Daoy (cell line): ENCODE measurements at places on chromosomes 7 and 10.

- peak; percentile 77 for DNase-seq
These were observed 73.5 kb downstream of the SAMD9 start for GRCh38 chr7:93044147-93044810.

DNA sequence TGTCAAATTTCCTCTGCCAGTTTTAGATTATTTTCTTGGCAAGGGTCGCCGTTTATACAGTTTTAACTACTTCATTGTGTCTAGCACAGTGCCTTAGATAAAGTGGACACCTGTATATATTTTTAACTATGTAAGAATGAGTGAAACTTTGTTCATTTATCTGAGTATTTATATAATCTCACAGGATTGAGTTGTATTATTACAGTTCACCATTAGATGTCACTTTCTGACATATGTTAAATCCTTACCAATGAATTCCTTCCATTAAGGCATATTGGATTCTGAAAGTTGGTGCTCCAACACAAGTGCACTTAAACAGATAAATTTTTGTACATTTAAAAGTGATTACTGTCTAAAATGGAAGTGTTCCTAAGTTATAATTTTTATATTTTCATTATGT is 43.0 kb downstream of the ZMYND11 start:
- no peak for DNase-seq

DNA sequence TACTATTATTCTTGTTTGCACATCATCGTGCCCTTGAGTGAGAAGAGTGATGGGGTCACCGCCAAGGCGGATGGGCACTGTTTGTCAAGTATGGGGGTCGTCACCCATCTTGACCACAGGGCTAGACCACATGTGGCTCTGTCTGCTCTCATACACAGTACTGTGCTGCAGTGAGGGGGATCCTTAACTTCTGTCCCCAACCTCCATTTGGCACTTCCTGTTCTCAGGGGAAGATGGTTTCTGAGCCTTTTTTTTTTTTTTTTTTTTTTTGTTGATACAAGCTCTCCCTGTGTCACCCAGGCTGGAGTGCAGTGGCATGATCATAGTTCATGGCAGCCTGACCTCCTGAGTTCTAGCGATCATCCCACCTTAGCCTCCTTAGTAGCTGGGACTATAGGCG is 13.6 kb downstream of the WBP1L start:
- DNase-seq: no peak

DNA sequence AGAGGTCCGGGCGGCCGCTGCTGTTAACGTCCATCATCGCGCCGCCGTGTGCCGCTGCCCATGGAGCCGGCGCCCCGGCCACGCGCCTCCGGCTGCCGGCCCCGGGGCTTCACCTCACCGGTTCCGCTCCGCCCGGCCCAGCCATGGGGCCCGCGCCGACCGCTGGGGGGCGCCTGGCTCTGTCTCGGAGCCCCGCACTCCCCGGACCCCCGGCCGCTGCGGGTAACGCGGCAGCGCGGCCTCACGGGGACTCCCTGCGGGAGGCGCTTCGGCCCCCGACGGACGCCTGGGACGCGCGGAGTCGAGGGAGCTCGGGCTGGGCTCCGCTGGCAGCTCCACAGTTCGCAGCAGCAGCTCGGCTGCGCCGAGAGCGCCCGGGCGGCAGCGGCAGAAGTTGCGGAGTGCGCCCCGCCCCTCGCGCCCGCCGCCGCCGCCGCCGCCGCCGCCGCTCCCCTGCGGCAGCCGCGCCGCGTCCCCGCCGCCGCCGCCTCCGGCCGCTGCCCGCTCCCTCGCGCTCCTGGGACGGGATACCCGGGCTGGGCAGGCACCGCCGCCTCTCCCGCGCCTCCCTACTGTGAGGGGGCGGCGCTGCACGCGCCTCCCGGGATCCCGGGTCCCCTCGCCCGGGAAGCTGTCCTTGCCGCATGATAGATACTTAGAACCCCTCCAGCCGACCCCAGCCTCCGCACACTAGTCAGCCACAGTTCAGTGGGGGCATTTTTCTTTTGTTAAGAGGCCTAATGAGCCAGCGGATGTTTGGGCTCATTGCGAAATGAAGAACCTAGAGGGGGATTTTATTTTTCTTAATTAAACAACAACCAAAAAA is at the start of gene HTR7:
HTR7 (minus strand) TSS at position 405 of the 826 bp plus-strand sequence; CDS start at position 37, 368 bp downstream.
- DNase-seq: peak; percentile 66

DNA sequence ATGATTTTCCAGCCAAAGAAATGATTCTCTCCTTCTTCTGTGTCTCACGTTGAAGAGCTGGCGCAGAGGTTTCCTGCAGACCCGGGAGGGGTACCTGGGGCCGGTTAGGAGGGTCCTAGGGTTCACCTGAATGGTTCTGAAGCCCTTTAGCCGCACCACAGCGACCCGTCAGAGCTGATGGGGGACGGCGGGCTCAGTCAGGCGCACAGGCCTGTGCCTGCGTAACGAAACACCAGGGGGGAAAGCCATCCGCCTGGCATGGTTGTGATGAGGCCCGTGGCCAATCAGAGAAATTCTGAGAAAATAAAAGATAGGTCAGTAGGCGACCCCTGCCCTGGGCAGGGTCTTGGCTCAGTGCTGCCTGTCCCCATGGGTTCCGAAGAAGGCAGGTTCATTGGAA is 35.6 kb downstream of the FAM20C start:
- no peak for DNase-seq

- no peak for DNase-seq
These were observed 380.8 kb upstream of the C7orf33 start for GRCh38 chr7:148209643-148210190.

GRCh38 chr10:8614054-8614565 is 559.6 kb downstream of the GATA3 start:
- DNase-seq: peak; percentile 17

DNA sequence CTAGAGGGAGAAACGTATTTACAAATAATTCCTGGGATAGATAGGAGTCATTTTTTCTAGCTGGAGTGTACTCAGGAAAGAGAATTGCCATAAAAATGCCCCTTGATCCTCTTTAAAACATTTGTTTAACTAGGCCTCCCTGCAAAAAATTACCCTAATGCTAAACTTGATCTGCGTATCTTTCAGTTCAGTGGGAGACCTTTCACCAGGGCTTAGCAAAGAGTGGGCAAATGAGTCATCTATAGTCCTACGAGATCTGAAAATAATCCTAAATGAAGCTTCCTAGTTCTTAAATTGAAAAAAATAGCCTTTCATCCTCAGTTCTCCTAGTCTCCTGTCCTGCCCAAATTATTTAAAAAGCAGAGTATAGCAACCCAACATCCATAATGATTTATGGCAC is 198.6 kb upstream of the FRMD4A start:
- DNase-seq: no peak

DNA sequence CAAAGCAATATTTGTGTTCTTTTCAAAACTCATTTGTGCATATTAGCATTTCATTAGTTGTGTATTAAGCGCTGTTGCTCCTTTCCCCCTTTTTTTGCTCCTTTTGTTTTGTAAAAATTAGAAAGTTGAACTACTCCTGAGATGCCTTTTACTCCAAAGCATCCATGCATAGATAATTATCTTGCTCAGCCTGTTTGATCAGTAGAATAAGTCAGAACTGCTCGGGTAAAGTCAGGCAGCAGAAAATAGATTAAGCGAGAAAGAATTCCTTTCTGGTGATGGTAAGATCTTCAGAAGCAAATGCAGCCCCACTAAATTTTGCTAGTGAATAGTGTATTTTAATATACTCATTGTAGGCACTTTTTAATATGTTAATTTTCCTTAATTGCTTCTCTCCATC is 227.1 kb downstream of the TEX36 start:
- DNase-seq: no peak

GRCh38 chr10:48213047-48213446 is 61.4 kb downstream of the FRMPD2 start:
- no peak for DNase-seq

GRCh38 chr10:48251152-48251524 is 23.4 kb downstream of the FRMPD2 start:
- no peak for DNase-seq

GRCh38 chr10:31754803-31755624 is 173.6 kb downstream of the ARHGAP12 start:
- peak; percentile 28 for DNase-seq

DNA sequence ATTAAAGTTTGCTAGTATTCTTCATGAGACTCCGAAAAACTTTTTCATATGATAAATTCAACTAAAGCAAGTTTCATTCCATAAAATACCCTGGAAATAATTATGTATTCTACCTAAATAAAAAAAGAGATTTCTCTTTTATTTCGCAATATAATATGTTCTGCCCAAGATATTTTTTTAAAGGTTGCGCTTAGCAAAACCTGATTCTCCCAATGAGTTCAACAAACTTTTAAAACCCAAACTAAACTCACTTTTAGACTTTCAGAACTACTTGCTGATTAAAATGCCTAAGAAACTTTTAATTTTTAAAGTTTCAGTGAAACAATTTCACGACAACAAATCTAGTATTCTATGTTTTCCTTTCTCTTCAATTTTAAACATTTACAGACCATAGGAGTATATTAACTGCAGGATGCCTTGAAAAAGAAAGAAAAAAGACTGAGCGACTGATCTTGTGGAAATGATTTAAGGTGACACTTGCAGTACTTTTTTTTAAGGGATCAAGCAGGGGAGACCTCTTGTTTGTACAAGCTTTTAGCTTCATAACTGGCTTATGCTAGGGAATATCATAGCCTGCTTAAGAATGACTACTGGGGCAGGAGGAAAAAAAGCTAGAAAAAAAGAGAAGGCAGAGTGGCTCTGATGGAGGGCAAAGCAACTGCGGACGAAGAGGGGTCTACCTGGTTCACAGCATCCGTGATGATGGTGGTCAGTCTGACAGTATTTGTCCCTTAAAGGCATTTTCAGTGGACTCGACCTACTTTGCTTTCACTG is 1.5 kb downstream of the ZNF800 start:
- DNase-seq: no peak
